ENCODE measurements at places on chromosomes 6 and 20. TPM values are rescaled to one million over a fixed set of nuclear protein-coding genes. Genes with fewer than 3 reads are reported as not detected.
A peak's percentile ranks its signal among the peaks of the same experiment; 100 is the strongest.

The FYN gene
- 5.8 TPM for polyA plus RNA-seq

The HLA-DQA1 gene
- not detected for polyA plus RNA-seq

The SLC9A8 gene
- polyA plus RNA-seq, result 7.9 TPM

DNA sequence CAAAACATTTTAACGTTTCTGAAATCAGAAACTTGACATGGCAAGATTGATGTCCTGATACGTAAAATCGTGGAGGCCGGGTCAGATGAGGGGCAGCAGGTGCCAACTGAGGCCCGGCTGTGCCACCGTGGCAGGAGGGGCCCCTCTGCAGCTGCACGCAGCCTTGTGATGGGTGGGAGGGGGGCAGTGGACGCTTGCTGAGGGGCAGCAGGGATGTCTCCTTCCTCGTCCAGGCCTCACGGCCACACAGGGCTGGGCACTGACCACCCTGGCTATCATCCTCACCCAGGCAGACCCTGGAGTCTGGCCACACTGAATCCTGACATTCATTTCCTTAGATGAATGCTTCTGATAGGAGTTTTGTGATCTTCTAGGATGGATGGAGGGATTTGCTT lies 114.7 kb downstream of the ERMARD start:
- no peak for DNase-seq

DNA sequence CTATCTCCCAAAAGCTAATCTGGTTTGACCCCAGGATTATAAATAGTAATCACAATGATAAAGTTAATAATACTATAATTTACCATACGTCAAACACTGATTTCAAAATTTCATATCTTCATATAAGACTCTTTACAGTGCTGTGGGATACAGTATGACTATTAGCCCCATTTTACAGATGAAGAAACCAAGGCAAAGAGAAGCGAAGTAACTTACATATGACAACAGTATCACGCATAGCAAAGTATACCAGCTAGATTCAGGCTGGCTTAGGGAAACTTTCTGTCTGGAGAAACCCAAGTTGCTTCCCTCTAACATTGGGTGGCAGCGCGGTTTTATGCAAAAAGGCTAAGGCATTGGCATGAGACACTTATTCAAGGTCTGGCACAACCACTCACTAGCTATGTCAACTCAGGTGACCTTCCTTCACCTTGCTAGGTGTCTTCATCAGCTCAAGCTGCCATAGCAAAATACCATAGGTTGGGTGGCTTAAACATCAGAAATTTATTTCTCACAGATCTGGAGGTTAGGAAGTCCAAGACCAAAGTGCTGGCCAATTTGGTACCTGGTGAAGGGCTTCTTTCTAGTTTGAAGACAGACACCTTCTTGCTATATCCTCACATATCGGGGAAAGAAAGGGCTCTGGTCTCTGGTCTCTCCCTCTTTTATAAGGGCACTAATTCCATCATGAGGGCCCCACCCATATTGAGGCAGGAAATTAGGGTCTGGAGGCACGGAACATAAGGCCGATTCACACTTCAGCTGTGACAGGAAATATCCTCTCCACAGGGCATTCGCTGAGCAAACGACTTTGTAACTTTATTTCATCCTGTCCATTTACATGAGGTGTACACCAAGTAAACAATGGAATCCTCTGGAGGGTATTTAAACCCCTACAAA lies 22.4 kb upstream of the UTRN start:
- DNase-seq, result peak; percentile 25

GRCh38 chr6:85405853-85406198 lies 44.1 kb upstream of the NT5E start:
- no peak for DNase-seq

DNA sequence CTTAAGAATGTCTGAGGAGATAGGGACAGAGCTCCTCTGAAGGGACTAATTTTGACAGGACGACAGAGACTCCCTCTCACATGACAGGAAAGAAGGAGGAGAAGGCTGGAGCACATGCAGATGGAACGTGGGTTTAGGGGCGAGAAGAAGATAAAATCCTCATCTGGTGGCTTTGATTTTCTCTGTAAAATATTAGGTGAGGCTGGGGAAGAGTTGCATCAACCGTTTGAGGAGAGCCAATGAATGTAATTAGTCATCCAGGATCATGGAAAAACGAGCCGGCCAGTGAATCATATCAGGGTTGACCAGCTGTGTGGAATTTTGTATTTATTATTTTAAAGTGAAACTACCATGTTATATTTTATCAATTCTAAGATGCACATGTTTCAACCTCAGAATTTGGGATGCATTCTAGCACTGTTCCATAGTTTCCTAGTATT lies 46.9 kb upstream of the ADGRF4 start:
- no peak for DNase-seq

All from A549 (cell line).